GM04504 (cell line): ENCODE measurements at places on chromosomes 13 and 19.

DNA sequence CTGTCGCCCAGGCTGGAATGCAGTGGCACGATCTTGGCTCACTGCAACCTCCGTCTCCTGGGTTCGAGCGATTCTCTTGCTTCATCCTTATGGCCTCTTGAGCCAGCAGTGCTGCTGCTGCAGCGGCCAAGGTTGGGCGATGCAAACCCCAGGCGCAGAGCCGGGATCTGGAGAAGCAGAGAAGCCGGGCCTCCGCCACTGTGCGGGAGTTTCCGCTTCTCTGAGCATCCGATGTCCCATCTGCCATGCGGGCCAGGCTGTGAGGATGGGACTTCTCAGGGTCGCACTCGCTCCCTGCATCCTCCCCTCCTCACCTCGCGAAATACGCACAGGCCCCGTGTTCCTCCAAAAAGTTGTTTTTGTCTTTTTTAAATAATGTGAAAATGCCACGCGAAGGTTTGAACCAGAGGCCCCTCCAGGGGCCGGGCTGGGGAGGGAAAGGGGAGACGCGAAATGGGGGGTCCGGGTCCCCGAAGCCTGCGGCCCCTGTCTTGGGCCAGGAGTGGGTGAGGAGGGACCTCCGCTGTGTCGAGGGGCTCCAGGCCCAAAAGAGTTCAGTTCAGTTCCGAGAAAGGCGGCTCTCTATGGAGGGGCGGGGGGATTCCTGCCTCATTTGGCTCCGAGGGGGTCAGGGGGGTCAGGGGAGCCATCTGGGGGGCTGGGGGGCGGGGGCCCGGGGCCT is 15.9 kb downstream of the CYTH2 start:
- no peak for DNase-seq

DNA sequence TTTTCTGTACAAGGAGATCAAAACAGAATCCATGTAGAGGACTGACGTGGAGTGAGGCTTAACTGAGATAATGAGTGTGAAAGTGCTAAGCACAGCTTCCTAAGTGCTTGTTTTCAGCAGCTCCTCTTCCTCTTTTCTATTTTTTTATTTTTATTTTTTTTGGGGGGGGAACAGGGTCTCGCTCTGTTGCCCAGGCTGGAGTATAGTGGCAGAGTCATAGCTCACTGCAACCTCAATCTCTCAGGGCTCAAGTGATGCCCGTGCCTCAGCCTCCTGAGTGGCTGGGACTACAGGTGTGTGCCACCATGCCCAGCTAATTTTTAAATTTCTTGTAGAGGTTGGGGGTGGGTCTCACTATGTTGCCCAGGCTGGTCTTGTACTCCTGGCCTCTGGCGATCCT is 5.6 kb upstream of the FOSB start:
- DNase-seq = no peak

GRCh38 chr13:99290894-99291293 is 16.3 kb downstream of the GPR183 start:
- DNase-seq = no peak

DNA sequence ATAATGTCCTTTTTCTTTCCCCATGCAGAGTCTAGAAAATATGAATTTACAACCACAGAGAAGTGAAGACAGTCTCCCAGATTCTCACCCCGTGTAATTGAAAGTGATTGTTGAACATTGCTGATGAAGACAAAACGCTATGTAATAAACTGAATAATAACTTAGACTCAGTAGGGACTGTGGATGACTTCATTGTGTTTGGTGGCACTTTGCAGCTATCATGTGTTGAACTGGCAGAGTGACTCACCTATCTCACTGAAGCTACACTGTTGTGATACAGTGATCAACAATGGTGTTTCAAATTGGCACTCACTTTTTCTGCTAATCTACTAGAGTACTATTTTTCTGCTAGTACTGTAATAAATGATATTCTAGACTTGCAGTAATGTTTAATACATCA is 261.3 kb downstream of the DACH1 start:
- DNase-seq = no peak

DNA sequence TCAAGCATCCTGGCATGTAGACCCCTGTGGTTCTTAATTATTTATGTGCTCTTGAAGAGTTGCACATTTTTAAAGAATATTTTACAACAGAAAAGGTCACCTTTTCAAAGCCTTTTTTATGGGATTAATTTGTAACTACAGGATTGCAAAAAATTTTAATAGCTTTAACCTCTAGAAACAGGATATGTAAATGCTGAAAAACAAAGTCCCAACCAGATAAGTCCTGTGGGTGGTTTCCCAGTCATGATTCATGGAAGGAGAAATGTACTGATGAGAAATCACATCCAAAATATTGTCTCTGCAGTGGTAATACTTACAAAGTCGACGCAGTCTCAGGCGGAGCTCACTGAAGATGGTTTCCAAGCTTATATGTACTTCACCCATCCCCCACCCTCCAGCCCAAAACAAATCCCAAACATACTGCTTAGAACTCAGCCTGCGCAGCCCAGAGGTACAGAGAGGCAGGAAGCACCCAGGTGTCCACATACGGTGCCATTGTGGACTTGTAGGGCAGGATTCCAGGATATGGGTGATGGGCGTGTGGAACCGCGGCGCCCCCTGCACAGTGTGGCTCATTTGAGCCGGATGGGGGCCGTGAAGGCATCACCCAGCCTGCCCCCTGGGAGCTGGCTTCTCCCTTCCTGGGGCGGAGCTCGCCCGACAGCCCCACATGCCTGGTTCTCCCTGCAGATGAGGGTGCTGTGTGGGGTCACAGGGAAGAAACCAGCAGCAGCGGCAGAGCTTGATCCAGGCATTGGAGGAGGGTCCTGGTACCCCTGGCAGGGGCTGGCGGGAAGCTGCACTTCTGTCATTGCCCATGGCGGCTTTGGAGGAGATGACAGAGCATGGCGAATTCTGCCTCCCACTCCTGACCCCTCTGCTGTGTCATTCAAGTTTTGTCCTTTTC is 101.2 kb downstream of the ATP11A start:
- DNase-seq = no peak

GRCh38 chr19:45090034-45090433 is 2.9 kb upstream of the PPP1R37 start:
- DNase-seq = no peak

- DNase-seq = no peak
Measured at GRCh38 chr19:55625004-55625326, 599 bp upstream of the ZNF784 start.

DNA sequence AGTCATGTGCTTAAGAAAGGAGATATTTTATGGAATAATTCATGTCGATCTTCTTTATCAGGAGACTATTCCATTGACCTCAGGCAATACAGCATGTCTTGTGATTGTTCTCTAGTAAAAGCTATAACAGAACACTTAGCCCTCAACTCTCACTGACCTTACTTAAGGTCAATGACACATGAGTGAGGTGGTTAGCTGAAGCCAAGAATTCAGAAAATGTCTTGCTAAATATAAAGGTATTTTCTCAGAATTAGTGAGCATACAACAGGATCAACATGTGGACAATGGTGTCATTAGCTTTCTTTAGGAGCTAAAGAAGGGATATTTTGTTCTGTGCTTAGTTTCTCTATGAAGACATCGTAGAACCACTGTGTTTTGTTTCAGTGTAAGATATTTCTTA is 1730.4 kb upstream of the SLC10A2 start:
- DNase-seq = no peak

- DNase-seq = peak; percentile 88
Measured at GRCh38 chr13:30112602-30113435, 194.5 kb downstream of the KATNAL1 start.

DNA sequence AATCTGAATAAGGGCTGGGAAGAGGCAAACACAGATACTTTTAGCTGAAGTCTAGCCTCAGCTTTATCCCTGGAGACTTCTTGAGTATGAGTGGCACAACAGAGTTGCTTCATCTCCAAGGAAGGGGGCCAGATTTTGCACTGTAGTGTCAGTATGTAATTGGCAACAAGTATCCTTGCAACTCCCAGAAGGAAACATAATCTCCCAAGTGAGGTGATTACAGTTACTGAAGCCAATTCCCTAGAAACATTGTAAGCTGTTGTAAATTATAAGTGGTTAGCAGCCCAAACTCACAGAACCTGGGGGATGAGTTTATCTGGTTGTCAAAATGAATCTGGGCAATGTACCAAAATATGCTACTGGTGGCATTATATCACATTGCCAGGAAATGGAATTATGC is 2065.7 kb upstream of the PCDH20 start:
- peak; percentile 17 for DNase-seq

DNA sequence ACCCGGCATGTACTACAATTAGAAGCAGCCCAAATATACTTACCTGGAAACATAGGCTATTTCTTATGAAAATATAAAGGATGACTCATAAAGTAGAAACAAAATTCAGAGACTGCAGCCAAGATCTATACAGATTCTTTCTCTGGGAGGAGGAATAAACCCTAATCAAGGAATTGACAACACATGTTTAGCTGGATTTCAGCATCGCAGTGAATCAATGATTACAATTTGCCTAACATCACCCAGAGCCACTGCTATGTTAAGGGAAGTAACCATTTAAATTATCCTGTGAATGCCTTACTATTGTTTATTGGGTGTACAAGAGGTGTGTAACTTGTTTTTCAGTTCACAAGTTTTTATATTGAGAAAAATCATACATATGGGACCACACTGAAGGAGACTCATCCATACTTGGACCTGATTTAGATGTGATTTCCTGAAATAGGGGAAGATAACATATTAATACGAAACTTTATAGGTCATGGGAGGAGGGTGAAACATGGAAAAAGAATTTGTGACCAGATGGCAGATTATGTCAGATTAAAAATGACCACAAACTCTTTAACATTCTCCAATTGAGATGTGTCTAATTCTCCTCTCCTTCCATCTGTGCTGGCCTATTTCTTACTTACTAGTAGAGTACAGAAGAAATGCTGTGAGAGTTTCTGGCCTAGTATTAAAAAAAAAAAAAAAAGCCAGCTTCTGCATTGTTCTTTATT is 1168.4 kb downstream of the SLITRK1 start:
- DNase-seq = peak; percentile 3

- no peak for DNase-seq
Measured at GRCh38 chr19:19538061-19538784, at the start of gene CILP2. Gene CILP2 (plus strand): TSS chr19:19538265. CDS start chr19:19538350, 85 bp downstream.

DNA sequence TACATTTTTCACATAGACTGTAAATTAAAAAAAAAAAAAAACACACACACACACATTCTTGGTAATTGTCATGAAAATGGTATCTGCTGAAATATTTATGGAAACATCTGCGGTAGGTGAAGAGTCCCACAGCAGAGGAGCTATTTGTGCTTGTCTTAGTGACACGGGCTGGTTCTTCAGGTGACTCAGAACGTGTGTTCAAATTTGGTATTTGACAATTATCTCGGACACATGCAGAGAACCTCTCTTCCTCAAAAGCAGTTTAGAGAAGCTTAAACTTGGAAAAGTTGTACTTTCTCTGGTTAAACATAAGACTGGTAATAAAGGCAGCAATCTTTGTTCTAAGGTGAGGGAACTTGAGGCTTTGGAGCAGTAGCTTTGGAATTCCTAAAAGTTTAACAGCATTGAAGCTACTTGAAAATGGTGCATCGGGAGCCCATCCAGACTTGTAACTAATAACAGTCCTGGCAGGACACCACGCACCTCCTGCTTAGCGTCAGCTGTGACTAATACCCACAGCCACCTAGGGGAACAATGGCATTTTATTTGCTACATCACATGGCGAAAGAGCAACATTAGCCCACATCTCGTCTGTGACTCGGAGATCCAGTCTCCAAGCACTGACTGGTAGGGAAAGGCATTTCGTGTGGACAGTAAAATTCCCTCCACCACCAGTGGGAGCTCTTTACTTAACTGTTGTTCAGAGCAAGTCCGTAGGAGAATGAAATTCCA is 1505.1 kb upstream of the SLC10A2 start:
- no peak for DNase-seq

GRCh38 chr19:37845932-37846331 is 60.5 kb downstream of the WDR87 start:
- DNase-seq = no peak

- DNase-seq = no peak
Measured at GRCh38 chr19:18489627-18490184, 32.2 kb downstream of the ELL start.

- DNase-seq = no peak
Measured at GRCh38 chr19:40223135-40223822, 3.2 kb downstream of the CCNP start.

DNA sequence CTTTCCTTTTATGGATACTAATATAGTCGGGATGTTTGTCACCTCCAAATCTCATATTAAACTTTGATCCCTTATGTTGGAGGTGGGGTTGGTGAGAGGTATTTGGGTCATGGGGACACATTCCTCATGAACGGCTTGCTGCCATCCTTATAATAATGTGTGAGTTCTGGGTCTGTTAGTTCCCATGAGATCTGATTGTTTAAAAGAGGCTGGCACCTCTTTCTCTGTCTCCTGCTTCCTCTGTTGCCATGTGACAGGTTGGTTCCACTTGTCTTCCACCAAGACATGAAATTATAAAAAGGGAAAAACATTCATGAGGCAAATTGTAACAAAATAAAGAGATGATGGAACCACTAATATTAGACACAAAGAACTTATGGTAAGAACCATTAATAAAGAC is 107.8 kb upstream of the ATXN8OS start:
- no peak for DNase-seq

GRCh38 chr13:65990684-65991083 is 1239.5 kb downstream of the PCDH9 start:
- DNase-seq = no peak

DNA sequence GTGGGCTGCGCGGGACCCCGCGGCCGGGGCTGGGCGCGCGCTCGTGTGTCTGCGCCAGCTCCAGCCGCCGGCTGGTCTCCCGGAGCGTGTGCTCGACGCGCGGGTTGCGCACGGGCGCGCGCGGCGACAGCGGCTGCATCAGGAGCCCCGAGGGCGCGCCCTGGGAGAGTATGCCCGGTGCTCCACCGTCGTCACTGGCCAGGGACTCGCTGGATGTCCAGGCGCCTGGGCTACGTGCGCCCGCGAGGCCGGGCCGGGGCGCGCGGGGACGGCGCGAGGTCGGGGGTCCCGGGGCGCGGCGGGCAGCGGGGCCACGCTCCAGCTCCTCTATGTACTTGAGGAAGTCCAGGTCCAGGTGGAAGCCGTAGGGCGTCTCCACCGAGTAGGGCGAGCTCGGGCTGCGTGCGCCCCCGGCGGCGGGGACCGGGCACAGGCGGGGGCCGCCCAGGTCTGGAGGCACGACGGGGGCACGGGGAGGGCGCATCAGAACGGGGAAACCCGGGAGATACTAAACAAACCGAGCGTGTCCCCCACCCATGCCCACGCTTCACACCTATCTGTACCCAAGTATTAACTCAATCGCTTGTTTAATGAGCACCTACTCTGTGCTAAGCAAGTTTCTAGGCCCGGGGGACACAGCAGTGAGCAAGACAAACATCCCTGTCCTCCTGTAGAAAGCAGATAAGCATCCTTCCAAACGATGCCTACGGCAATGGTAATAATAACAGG is 7.6 kb downstream of the KANK3 start:
- no peak for DNase-seq

GRCh38 chr19:29497686-29498436 is 27.9 kb upstream of the VSTM2B start:
- no peak for DNase-seq

GRCh38 chr19:47272448-47273312 is 2.0 kb upstream of the INAFM1 start:
- DNase-seq = no peak

- no peak for DNase-seq
Measured at GRCh38 chr19:52492201-52492993, 35.1 kb upstream of the ZNF808 start.
